ENCODE measurements at places on chromosomes 6 and 20.

- DNase-seq: peak; percentile 73
Observed at GRCh38 chr20:35776513-35777101, 4.8 kb downstream of the PHF20 start.

DNA sequence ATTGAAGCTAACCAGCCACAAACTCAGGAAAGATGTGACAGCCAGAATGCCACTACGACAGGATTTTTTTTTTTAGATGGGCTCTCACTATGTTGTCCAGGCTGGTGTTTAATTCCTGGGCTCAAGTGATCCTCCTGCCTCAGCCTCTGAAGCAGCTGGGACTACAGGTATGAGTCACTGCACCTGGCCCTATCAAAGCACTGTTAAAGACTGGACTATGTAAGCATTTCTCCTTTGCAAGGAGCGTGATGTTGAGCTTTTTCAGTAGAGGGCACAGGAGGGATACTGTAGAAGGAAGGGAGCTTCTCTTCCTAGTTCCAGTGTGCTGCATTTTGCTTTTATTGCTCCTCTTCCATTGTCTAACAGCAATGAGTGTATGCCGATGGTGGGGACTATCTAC lies 35.8 kb downstream of the ZBTB9 start:
- no peak for DNase-seq

GRCh38 chr6:99905209-99906106 lies 88.6 kb downstream of the MCHR2 start:
- DNase-seq: peak; percentile 52

DNA sequence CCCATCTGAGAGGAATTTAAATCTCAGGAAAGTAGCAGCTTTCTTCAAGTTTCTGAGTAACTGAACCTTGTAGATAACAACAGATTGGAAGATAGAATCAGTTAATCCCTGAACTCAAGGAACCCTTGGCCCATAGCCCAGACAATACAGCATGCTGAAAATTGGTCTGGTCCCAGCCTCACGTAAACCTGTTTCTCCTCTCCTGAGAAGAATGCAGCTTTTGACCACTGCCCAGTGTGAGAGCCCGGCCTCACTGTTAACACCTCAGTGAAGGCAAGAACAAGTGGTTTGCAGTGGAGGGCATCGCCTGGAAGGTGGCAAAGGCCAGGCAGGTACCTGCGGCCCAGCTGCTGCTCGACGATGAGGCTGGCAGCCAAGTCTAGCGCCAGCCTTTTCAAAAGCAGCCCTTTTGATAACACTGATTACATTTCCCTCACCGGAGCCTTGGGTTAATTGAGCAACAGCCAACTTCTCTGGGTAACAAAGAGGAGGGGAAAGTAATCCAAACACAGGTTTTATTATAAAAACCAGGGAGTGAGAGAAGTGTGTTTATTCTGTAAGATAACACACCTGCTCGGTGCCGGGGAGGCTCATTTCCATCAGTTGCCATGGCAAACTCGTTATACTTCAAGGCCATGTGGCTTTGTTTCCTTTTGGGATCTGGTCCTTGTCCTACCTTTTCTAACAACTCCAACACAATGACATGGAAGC lies 54.0 kb downstream of the TRAF3IP2 start:
- DNase-seq: peak; percentile 42

Data from fibroblast of the aortic adventitia (primary cell).